T-helper 1 cell (primary cell): ENCODE measurements at places on chromosomes 6 and 20.

DNA sequence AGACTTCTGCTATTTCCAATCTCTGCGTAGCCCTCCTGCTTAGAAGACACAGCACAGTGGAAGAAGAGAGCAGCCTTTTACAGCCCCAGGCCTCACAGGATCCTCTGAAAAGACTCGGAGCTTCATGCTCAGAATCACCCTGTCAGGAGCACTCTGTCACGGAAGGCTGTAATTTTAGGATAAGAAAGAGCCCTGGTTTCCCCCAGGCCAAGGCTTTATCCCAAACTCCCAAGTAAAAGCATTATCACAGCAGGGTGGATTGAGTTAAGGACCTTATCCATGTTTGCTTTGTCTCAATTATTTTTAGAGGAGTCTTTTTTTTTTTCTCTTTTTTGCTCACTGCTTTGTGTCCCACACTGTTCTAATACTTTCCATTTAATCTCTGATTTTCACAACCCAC is 39.2 kb downstream of the ANKS1A start:
- DNase-seq = no peak

DNA sequence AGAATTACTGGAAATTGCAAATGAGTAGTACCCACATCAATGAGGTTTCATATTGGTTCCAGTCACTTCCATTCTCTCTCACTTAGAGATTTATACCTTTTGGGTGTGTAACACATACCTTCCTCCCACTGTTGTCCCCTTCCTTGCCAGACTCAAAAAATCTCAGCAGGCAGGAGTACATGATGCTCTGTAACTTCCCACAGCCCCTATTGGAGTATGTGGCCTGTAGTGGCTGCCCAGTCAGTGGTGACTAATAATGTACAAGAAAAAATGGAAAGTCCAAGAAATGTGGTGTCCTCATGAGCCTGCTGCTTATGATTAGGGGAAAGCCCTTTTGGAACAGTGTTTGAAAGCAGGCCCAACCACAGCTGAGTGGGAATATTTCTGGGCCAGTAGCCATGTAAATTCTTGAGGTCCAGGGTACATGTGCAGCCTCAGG is 312.0 kb downstream of the ZFAND3 start:
- no peak for DNase-seq

DNA sequence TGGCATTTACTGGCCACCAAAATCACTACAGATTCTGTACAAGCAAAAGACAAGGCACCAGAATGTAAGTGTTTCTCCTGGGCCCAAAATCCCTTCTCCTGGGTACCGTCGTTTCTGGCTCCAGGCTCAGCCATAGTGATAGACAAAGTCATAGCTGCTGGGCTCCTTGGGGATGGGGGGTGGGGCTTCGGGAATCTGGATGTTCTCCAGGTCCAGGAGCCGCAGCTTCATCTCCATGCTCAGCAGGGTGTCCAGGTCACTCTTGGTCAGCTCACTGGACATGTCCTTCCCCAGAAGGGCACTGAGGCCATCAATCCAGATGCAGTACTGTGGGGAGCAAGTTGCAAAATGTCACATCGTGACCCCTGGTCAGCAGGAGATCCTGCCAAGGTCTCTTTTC is 39.2 kb downstream of the ELMO2 start:
- no peak for DNase-seq

GRCh38 chr6:87700397-87701343 is 1.4 kb downstream of the AKIRIN2 start:
- peak; percentile 70 for DNase-seq

DNA sequence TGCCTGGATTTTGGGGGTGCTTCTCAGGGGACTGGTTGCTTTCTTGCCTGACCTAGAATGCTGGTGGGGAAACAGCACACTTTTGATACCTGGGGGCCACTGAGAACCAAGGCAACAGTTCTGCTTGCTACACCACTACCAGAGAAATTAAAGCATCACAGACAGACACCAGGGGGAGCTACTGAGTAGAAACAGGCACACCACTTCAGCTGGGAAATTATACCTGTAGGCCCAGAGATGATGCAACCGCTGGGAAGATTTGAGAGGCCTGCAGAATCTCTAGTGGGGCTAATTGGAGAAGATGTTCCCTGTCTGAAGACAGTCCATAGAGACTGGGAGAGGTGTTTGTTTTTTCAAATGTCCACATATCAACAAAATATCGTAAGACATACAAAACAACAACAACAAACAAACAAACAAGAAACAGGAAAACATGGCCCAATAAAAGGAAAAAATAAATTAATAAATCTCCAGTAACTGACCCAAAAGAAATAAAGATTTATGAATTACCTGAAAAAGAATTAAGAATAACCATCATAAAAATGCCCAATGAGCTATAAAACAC is 129.4 kb upstream of the RIN2 start:
- DNase-seq = peak; percentile 64

- DNase-seq = no peak
Observed at GRCh38 chr6:110201151-110201884, 21.1 kb downstream of the CDC40 start.

DNA sequence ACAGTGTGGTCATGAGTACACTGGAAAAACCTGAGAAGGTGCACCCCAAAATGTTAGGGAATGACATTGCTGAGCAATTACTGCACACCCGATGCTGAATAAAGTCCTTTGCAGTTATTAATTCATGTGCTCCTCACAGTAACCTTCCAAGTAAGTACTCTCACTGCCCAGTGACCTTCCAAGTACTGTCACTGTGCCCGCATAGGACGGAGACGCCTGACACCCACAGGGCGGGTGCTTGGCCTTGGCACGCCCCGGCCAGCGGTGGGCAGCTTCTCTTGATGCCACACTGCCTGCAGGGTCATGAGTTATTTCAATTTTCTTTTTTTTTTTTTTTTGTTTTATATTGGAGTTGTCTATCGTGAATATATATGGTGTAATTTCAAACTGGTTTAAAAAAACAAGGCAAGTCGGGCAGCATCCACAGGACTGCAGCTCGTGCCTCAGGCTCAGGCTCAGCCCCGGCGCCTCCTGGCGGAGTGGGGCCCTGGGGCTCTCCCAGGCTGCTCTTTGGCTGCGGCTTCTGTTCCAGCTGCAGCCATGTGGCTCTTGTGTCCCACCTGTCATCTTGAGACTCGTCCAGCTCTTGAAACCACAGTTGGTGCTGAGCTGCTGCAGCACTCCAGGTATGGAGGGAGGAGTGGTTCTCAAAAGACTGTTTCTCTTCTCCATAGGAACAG is 27.0 kb downstream of the PNLDC1 start:
- no peak for DNase-seq

DNA sequence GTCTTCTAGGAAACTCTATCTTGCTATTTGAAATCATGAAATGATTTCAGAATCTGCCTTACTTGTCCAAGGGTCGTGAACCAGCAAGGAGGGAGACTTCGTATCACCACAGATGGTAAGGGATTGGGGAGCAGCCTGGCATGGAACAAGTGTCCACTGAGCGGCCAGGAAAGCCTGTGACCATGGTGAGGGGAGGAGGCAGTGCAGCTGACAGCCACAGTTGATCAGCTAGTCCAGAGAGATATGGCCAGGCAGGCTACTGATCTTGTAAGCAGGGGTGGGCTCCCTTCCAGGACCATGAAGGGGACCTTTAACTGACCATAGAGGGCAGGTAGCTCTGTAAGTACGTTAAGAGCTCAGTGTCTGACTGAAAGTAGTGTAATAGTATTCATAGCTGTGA is 96.8 kb upstream of the TENT5A start:
- no peak for DNase-seq

DNA sequence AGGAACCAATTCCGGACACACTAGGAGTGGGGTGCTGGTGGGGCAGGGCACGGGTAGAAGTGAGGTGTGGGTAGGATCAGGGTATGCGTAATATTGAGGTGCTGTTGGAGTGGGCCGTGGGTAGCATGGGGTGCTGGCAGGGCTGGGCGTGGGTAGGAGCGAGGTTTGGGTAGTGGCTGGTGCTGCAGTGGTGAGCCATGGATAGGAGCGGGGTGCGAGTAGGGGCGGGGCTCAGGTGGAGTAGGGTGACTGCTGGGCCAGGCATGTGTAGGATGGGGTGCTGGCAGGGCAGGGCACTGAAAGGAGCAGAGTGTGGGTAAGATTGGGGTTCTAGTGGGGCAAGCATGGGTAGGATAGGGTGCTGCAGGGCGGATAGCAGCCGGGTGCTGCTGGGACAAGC is 114.2 kb upstream of the DUSP22 start:
- DNase-seq = no peak

GRCh38 chr6:42988486-42989020 is 4.2 kb downstream of the PPP2R5D start:
- DNase-seq = no peak

- no peak for DNase-seq
Observed at GRCh38 chr6:56430629-56431600, 183.5 kb upstream of the COL21A1 start.

GRCh38 chr20:61328911-61329558 is 77.0 kb downstream of the CDH4 start:
- DNase-seq = peak; percentile 14

- DNase-seq = peak; percentile 9
Observed at GRCh38 chr6:20837189-20837588, 302.9 kb downstream of the CDKAL1 start.

GRCh38 chr20:21279706-21280521 is 23.2 kb upstream of the XRN2 start:
- no peak for DNase-seq

- no peak for DNase-seq
Observed at GRCh38 chr6:111250791-111251354, 163.6 kb downstream of the SLC16A10 start.

GRCh38 chr20:23608251-23608846 is 2.6 kb upstream of the CST9 start:
- no peak for DNase-seq

DNA sequence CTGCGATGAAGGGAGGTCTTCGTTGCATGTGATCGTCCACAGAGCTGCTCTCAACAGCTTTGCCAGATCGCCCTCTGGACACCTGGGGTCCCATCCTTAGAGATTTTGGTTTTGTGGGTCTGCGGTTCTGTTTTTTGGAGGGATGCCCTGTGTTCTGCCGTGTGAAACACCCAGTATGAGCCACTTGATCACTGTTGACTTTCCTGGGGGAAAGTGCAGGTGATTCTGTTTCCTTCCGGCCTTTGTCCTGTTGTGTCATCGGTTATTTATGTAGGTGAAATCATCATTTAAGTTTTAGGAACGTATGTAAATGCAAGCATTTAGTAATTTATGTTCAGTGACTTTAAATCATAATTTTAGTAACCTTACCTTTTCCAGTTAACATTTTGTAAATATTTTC is 56.4 kb upstream of the SLC22A1 start:
- DNase-seq = no peak

- DNase-seq = no peak
Observed at GRCh38 chr6:47698342-47698787, at the start of gene ADGRF4. Gene ADGRF4 (plus strand): TSS chr6:47698580. CDS start chr6:47707246, 8,666 bp downstream.

DNA sequence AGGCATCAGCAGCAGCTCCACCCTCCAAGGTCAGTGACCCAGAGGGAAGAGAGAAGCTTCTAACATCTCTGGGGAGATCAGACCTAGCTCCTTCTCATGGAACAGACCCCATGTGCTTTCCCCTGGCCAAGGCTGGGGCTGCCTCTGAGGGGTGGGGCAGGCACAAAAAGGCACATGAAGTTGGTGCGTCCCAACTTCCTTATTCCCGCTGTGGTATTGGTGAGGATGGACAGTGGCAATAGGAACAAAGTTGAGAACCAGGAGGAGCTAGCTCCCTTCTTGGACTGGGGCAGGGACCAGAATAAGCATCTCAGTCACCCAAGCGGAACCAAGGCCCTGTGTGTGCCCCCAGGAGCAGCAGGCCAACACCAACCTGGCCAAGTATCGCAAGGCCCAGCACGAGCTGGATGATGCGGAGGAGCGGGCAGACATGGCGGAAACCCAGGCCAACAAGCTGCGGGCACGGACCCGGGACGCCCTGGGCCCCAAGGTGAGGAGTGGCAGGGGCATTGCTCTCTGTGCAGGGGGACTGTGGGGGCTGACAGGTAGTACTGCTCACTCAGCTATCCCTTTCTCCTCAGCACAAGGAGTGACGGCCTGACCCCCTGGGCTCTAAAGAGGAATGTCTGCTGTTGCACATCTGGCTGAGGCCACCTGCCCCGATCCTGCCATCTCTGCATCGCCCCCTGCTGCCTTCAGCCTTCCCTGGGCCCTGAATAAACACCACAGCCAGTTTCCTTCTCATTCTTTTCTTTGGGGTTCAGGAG is 46.1 kb downstream of the MYH7B start:
- no peak for DNase-seq

DNA sequence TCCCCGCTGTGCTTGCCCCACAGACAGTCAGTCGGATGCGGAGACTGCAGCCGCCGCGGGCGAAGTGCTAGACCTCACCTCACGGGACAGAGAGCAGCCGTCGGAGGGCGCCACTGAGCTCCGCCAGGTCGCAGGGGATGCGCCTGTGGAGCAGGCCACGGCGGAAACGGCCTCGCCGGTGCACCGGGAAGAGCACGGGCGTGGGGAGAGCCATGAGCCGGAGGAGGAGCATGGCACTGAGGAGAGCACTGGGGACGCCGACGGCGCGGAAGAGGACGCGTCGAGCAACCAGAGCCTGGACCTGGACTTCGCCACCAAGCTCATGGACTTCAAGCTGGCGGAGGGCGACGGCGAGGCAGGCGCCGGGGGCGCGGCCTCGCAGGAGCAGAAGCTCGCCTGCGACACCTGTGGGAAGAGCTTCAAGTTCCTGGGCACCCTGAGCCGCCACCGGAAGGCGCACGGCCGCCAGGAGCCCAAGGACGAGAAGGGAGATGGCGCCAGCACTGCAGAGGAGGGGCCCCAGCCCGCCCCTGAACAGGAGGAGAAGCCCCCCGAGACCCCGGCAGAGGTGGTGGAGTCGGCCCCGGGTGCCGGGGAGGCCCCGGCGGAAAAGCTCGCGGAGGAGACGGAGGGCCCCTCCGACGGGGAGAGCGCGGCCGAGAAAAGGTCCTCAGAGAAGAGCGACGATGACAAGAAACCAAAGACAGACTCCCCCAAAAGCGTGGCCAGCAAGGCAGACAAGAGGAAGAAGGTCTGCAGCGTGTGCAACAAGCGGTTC is 66.4 kb downstream of the SSR1 start:
- DNase-seq = no peak

DNA sequence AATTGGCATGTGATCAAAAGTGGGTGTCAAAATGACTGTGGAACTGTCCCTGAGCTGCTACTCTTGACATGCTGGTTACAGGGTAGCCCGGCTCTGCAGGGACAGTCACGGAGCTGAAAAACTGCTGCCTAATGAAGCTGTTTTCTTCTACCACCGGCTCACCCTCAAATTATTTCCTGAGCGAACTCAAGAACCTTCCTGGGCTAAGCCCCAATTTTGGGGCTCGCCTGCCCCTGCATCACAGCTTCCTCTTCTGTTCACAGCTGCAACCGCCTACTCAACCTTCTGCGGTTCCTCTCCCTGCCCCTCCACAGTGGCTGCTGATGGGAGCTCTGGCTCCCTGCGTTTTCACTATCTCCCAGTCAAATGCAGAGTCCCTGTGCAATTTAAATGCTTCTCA is 110.8 kb upstream of the MLN start:
- peak; percentile 63 for DNase-seq

- no peak for DNase-seq
Observed at GRCh38 chr6:158548418-158549161, 11.3 kb upstream of the TMEM181 start.

- no peak for DNase-seq
Observed at GRCh38 chr6:24524805-24525204, 30.0 kb downstream of the ALDH5A1 start.

GRCh38 chr20:8796088-8796660 is 272.7 kb upstream of the PLCB4 start:
- DNase-seq = no peak
